Retinal pigment epithelial cell (primary cell): ENCODE measurements at places on chromosomes 3 and 15.

- DNase-seq = no peak
Observed at GRCh38 chr3:32882603-32883025, 64.8 kb downstream of the TRIM71 start.

GRCh38 chr15:67790610-67791319 is 34.5 kb upstream of the SKOR1 start:
- DNase-seq = no peak

DNA sequence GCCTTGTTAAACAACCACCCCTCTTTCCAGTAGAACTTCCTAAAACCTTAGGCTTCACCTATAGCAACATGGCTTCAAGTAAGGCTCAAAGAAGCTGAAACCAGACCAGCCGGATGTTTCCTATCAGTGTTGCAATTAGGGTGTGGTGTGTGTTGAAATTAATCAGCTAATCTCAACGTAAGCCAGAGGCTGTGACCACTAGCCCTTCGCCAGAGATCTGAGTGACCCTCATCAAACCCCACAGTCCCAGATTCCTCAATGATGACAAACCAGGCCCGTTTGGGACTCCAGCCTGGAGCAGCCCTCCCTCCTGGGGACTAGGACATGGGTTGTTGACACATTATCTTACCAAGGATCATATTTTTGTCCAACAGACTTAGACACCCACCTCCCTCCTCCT is 27.3 kb downstream of the CYP11A1 start:
- DNase-seq = peak; percentile 14

GRCh38 chr3:154758109-154758868 is 321.8 kb upstream of the MME start:
- DNase-seq = no peak
